Activated naive CD4-positive, alpha-beta T cell treated with Interleukin-2 at 50 U/mL for 16 hours (primary cell): ENCODE measurements at places on chromosomes 16 and 17.

DNA sequence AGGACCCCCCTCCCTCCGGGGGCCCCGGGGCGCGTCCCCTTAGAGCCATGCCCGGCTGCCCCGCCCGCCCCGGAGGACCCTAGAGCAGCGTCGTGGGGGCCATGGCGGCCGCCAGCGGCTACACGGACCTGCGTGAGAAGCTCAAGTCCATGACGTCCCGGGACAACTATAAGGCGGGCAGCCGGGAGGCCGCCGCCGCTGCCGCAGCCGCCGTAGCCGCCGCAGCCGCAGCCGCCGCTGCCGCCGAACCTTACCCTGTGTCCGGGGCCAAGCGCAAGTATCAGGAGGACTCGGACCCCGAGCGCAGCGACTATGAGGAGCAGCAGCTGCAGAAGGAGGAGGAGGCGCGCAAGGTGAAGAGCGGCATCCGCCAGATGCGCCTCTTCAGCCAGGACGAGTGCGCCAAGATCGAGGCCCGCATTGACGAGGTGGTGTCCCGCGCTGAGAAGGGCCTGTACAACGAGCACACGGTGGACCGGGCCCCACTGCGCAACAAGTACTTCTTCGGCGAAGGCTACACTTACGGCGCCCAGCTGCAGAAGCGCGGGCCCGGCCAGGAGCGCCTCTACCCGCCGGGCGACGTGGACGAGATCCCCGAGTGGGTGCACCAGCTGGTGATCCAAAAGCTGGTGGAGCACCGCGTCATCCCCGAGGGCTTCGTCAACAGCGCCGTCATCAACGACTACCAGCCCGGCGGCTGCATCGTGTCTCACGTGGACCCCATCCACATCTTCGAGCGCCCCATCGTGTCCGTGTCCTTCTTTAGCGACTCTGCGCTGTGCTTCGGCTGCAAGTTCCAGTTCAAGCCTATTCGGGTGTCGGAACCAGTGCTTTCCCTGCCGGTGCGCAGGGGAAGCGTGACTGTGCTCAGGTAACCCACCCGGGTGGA, 759 bp downstream of the ALKBH5 start:
- DNase-seq, result peak; percentile 78

- no peak for DNase-seq
Measured at GRCh38 chr17:54982399-54982798, 13.8 kb downstream of the STXBP4 start.

DNA sequence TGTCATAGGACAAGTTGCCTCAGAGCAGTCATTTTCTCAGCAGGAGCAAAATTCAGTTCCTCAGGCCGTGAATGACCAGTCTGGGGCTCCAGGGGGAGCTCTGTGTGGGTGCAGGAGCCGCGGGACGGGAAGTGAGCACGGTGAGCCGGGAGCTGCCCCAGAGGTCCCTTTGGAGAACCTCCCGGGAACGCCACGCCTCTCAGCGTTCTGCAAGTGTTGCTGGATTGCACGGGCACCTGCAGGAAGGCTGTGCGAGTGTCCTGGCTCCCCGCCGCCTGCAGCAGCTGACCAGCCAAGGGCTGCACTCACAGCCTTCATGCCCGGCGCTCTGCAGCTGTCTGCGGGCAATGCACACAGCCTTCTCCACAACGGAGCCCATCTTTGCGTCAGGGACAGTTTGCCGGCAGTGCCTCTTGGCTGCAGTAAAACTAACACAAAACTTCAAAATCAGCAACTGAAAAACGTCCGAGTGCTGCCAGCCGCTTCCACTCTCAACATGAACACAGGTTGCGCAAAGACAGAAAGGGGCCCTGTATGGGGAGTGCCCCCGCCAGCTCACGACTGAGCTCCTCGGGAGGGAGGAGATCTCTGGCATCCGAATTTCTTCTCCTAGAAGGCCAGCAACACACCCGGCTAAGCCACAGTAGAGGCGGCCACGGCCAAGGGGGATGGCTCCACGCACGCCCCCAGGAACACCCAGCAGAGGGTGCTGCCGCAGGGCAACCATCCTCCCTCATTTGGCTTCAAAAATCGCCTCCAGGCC, 16.0 kb downstream of the NDUFAF8 start:
- no peak for DNase-seq

- DNase-seq, result no peak
Measured at GRCh38 chr16:22810226-22810625, 3.7 kb upstream of the HS3ST2 start.

DNA sequence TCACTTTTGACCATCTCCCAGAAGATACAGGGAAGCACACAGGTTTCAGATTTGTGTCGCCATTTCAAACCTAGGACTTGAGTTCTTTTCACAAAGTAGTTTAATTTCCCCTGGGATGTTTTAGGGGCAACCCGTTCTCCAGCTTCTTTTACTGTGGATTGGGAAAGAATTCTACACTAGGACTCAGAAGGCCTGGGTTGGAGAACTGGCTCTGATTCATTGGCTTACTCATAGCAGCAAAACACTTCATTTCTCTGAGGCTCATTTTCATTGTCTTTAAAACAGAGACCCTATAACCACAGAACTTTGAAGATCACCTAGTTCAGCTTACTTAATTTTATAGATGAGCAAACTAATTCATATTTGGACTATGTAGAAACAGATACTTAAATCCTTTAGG, 175.9 kb upstream of the SALL1 start:
- DNase-seq, result no peak

DNA sequence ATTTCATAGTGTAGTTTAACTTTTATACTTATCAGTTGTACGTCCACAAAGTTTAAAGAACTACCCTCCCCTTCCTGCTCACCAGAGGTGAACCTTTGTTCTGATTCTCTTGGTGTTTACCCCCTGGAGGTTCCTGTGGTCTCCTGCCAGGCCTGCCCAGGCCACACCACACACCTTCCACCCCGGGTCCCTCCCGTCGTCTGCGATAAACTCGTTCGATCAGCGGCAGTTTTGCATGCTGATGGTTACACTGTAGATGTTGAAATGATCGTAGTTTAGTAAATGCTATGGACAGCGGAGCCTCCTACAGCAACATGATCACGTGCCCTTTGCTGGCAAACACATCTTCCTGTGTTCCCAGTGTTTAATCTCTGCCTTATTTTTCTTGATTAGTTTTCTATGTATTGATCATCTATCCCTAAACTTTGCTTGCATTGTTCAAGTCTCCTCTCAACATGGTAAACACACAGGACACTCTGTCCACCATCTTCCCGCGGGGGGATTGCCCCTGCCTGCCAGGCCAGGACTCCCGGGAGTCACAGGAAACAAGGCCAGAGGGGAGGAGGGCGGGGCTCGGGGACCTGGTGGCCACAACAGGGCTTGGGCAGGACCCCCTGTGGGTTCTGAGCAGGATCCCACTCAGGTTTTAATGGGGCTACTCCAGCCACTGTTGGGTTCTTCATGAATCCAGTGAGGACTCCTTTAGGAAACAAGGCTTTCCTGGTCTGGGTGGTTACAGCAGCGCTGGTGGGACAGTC, 2.8 kb upstream of the ACSF3 start:
- DNase-seq, result no peak

GRCh38 chr17:1890758-1891450, 61.1 kb downstream of the RPA1 start:
- peak; percentile 9 for DNase-seq

GRCh38 chr17:80981062-80981902, 10.4 kb upstream of the CHMP6 start:
- peak; percentile 36 for DNase-seq

GRCh38 chr17:51638971-51639370, 378.6 kb downstream of the UTP18 start:
- no peak for DNase-seq

DNA sequence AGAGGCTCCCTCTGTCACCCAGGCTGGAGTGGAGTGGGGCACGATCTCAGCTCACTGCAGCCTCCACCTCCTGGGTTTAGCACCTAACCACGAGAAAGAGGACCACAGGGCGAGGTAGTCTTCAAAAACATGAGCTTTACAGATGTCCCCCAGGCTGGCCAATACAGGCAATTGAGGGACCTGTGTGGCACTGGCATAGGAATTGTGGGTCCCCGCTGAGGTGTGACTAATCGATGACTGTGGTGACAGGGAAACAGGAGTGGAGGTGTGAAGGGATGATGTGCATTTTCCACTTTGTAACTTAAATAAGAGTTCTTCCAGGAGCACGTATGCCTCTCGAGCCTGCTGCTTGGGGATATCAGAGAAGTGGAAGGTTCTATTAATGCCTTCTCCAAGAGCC, 12.6 kb upstream of the ARHGAP17 start:
- peak; percentile 30 for DNase-seq

DNA sequence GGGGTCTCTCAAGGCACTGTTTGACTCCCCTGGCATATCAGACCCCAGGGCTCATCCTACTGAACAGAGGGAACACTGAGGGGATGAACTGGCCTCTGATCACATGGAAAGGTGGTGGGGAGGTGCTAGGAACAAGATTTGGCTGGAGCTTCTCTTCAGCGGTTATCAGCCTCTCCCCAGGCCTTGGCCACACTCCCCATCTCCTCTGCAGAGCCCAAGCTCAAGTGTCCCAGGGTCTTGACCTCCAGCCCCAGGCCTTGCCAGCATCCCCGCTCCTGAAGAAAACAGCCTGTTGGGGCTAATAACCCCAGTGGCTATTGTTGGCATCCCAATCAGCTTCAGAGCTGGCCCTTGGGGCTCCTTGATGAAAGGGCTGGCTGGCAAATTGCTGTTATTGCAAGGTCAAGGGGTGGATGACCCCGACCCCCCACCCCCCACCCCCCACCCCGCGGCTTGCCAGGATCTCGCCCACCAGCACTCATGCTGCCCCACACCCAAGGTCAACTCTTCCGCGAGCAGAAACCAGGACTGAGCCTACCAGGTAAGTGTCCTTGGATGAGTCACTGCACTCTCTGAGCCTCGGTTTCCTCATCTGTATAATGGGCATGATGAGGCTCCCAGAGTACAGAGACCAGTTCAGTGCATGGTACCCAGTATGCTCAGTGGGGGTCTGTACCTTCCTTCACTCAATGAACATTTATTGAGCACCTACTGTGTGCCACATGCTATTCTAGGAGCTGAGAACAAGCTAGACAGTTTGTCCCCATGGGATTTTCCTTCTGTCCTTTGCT, 18.8 kb upstream of the FAM83G start:
- no peak for DNase-seq

GRCh38 chr17:20266806-20267458, 200.4 kb downstream of the LGALS9B start:
- DNase-seq, result no peak

GRCh38 chr16:70468776-70469525, 14.6 kb downstream of the FCSK start:
- no peak for DNase-seq

DNA sequence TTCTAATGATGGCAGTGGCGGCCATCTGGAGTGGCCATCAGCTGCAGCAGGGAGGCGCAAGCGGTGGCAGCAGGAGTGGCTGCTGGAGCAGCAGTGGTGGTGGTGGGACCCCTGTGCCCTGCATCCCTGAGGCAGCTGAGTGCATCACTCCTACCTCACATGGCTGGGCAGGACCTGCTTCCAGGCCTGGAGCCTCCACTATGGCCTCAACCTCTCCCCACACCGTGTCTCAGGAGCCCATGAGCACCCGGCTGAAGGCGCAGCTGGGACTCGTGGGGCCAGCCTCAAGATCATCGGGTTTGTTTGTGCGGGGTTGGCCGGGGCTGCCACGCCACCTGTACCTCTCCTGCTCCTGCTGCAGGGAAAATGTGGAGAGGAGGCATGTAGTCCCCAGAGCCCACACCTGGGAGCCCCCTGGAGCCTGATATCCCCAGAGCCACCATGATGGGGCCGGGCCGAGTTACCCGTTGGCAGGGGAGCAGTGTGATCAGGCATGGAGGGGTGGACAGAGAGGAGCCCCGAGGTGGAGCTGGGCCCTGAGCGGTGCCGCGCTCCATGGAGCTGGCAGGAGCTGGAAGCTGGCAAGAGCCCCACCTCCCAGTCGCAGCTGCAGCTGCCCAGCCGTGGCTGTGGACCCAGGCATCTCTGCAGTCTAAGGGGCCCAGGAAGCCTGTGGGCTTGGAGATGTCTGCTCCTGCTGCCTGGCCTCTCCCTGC, 16.7 kb downstream of the RHOT1 start:
- DNase-seq, result no peak

GRCh38 chr17:76645481-76645880, 1.9 kb upstream of the ST6GALNAC1 start:
- no peak for DNase-seq

GRCh38 chr17:2195729-2196128, 107.9 kb downstream of the SMG6 start:
- DNase-seq, result peak; percentile 56

DNA sequence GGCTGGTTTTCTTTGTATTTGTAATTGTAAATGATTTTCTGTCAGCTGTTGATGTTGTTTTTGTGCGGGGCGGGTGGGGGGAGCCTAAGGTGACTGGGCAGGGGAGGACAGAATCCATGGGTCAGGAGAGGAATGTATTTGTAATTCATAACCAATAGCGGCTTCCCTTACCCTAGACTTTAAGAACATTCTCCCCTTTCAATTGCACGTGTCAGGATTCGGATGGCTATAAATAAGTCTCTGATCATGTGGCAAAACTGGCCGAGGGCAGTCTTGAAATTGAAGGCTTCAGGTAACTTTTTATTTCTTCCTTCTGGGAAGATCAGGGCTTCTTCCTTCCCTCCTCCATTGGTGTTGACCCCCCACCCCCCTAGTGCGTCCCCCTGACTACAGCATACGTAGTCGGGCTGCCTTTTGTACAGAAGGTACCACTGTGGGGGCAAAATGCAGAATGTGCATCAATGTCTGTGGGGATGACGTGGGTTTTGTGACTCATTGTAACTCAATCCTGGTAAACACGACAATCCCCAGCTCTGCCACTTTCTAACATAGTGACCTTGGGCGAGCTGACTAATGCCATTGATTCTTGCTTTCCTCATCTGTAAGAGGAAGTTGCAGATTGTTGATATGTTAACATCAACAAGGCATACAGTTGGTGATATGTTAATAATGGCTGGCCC, 16.2 kb downstream of the MARCHF10 start:
- no peak for DNase-seq

- DNase-seq, result no peak
Measured at GRCh38 chr17:41413982-41414381, 10.4 kb downstream of the KRT37 start.

GRCh38 chr17:77429969-77430752, 289.4 kb downstream of the SEC14L1 start:
- peak; percentile 87 for DNase-seq

GRCh38 chr16:7651803-7652570, 319.3 kb downstream of the RBFOX1 start:
- DNase-seq, result no peak

DNA sequence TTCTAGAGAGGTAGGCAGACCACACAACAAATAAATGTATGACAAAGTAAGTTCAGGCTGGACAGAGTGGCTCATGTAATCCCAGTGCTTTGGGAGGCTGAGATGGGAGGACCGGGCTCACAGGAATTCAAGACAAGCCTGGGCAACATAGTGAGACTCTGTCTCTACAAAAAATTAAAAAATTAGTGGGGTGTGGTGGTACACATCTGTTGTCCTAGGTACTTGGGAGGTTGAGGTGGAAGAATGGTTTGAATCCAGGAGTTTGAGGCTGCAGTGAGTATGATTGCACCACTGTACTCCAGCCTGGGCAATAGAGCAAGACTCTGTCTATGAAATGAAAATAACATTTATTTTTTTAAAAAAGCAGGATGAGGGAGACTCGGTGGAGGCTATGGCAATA, 18.5 kb downstream of the CHP2 start:
- DNase-seq, result no peak

- DNase-seq, result no peak
Measured at GRCh38 chr17:28230011-28230410, 89.0 kb upstream of the TMEM97 start.

GRCh38 chr17:30187573-30187972, 47.9 kb downstream of the SLC6A4 start:
- DNase-seq, result no peak

GRCh38 chr16:84618581-84619460, 943 bp upstream of the COTL1 start:
- DNase-seq, result no peak

- DNase-seq, result no peak
Measured at GRCh38 chr17:55271958-55272710, 7.4 kb downstream of the HLF start.
